ENCODE measurements at places on chromosomes 3 and 15. TPM values are rescaled to one million over a fixed set of nuclear protein-coding genes. Genes with fewer than 3 reads are reported as not detected.

DNA sequence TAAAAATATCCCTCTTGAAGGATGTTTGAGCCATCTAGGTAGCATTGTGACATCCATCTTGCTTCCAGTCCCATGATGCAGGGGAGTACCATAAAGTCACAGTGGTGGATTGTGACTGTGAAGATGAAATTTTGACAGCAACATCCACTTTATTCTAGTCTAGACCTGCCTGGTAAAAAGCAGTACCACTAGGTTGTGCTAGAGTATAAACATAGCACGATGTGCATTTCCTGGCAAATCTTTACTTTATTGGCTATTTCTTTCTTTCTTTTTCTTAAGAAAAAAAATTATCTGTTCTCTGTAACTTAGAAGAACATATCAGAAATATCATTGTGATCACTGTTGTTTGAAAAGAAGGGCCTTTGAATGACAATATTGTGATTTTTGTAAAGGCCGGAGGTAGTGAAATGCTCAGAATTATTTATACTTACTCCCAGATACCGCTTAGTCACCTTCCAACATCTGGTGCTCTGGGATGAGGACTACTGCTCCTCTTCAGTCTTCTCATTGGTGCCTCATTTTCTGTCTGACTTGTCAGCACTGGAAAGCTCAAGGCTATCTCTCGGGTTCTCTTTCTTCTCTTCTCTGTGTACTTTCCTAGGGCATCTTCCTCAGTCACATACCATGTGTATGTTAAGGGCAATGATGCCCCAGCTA is 35.6 kb downstream of the AGBL1 start:
- H3K27ac ChIP-seq: no peak overlapping the region
- no peaks in the 10 kb centered on the region for H3K27me3 ChIP-seq
- no peak overlapping the region for H3K4me3 ChIP-seq
- no peaks in the 10 kb centered on the region for H3K36me3 ChIP-seq

GRCh38 chr3:128946411-128946810 is 47.5 kb downstream of the CFAP92 start:
- H3K27ac ChIP-seq: no peak overlapping the region
- H3K4me1 ChIP-seq: peaks cover 16% of the 10 kb centered on the region
- no peaks in the 10 kb centered on the region for H3K36me3 ChIP-seq
- no peak overlapping the region for H3K4me3 ChIP-seq

DNA sequence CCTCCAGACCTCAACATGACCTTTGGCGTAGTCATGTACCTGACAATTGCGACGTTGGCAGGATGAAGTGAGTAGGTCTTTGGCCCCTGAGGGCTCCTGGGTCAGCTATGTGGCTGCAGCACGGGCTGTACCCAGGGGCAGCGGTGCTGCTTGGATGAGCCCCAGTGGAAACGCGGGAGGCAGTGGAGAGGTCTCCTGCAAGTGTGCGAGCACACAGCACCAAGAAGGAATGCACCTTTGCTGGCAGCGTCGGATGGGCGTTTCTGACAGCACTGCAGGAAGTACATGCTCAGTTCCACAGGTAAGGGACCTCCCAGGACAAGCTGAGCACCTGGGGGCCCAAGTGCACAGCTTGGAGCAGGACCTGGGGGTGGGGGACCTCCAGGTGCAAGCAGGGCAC is 67.4 kb upstream of the UNC13C start:
- peak overlapping the region; percentile 1 for H3K4me3 ChIP-seq
- no peaks in the 10 kb centered on the region for H3K27me3 ChIP-seq
- peak overlapping the region; percentile 66 for H3K27ac ChIP-seq
- DNase-seq: no peak
- H3K36me3 ChIP-seq: no peaks in the 10 kb centered on the region
- no peaks in the 10 kb centered on the region for H3K4me1 ChIP-seq

- no peaks in the 10 kb centered on the region for H3K36me3 ChIP-seq
- H3K4me1 ChIP-seq: no peaks in the 10 kb centered on the region
- no peaks in the 10 kb centered on the region for H3K27me3 ChIP-seq
- H3K27ac ChIP-seq: no peak overlapping the region
- no peak overlapping the region for H3K4me3 ChIP-seq
These were observed 1075.1 kb downstream of the AGBL1 start for GRCh38 chr15:87154761-87155160.

GRCh38 chr3:159417761-159418160 is 570.9 kb upstream of the IL12A start:
- H3K36me3 ChIP-seq: no peaks in the 10 kb centered on the region
- no peak overlapping the region for H3K27ac ChIP-seq
- no peak overlapping the region for H3K4me3 ChIP-seq
- no peak for DNase-seq
- no peaks in the 10 kb centered on the region for H3K27me3 ChIP-seq

GRCh38 chr15:61582092-61582491 is 353.0 kb upstream of the RORA start:
- H3K4me3 ChIP-seq: no peak overlapping the region
- H3K36me3 ChIP-seq: no peaks in the 10 kb centered on the region
- no peaks in the 10 kb centered on the region for H3K4me1 ChIP-seq
- H3K27ac ChIP-seq: no peak overlapping the region
- no peak for DNase-seq

GRCh38 chr15:71168166-71168834 is 53.0 kb downstream of the THSD4 start:
- no peaks in the 10 kb centered on the region for H3K4me1 ChIP-seq
- no peak overlapping the region for H3K4me3 ChIP-seq
- no peak overlapping the region for H3K27ac ChIP-seq
- no peaks in the 10 kb centered on the region for H3K36me3 ChIP-seq
- no peak for DNase-seq

The AMIGO3 gene
- total RNA-seq: 2.2 TPM

The PROS1 gene
- total RNA-seq: 14.1 TPM

The HESX1 gene
- total RNA-seq: not detected

The BTD gene
- total RNA-seq: 10.2 TPM
